ENCODE measurements at places on chromosomes 11 and 22.

GRCh38 chr22:44805711-44806110 is 53.3 kb downstream of the ARHGAP8 start:
- DNase-seq, result no peak

DNA sequence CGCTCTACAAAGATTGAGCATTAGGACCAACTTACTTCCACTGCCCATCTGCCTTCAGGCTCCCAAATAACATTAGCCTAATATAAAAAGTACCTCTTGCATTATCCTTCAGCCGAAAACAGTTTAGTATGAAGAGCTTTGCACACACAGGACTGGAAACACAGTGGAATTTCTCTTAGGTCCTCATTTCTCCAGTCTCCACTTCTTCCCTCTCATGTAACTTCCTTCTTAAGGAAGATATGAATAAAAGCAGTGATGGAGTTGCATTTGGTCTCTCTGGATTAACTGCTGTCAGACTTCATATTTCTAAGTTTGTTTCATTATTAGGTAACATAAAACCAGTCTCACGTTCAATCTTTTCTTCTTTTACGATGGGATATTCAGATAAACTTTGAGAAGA is 5.6 kb upstream of the MPEG1 start:
- DNase-seq, result no peak

- no peak for DNase-seq
These were observed 9.6 kb downstream of the POU2F3 start for GRCh38 chr11:120249279-120250262.

GRCh38 chr11:123407130-123407995 is 22.7 kb upstream of the GRAMD1B start:
- DNase-seq, result peak; percentile 83

- DNase-seq, result peak; percentile 36
These were observed 1.3 kb downstream of the PLEKHA7 start for GRCh38 chr11:17012712-17013547.

- no peak for DNase-seq
These were observed 279.9 kb upstream of the B3GAT1 start for GRCh38 chr11:134691985-134692384.

- DNase-seq, result no peak
These were observed 84.9 kb downstream of the C11orf91 start for GRCh38 chr11:33615751-33616150.

GRCh38 chr11:111066846-111067245 is 178.7 kb upstream of the POU2AF2 start:
- no peak for DNase-seq

GRCh38 chr22:30728826-30729225 is 34.2 kb downstream of the OSBP2 start:
- no peak for DNase-seq

- no peak for DNase-seq
These were observed 67.7 kb upstream of the PICALM start for GRCh38 chr11:86136538-86136937.

GRCh38 chr11:19597876-19598275 is 114.8 kb upstream of the NAV2 start:
- DNase-seq, result no peak

DNA sequence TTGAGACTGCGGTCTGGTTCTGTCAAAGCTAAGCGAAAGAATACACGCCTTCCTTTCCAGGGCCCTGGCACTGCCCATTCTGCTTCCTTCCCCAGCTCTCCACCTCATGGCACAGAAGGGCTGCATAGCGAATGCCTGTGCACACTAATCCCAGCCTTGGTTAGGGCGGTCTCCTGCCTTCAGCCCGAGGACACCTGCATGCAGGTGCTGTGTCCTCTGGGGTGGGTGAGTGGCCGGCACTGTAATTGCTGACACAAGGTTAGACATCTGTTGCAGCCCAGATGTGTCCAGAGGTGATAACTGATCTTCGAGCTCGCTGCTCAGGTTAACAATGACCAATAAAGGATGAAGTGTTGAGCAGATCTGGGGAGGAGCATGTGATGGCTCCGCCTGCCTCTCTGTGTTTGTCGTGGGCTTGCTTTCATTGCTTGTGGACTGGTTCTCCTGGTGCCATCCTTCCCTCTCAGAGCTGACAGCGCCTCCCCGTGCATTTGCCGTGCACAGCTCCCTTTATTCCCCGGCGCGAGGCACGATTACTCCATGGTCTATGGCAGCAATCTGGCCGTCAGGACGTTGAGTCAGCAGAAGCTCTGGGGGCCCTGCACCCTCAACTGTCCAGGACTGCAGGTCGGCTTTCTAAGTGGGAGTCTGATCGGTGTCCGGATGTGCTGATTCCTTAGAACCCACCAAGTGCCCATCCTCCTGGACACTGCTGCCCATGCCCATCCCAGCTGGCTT is 1088.2 kb downstream of the BRD1 start:
- no peak for DNase-seq

DNA sequence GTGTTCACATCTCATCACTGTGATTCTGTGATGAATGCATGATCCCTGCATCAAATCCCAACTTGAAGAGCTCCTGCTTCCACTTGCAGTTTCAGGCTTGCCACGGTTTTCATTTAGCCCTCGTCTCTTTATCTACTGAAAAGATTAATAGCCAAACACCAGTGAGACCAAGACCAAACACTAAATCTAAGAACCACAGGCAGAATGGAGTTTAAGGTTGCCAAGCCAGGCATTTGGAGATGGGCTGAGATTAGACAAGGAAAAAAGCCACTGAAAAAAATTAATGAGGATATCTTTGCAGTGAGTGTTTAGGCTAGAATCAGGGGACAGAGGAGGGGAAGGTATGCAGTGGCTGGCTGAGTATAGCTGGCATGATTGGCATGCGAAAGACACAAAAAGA is 227.2 kb upstream of the BLID start:
- DNase-seq, result no peak

- DNase-seq, result no peak
These were observed 72.1 kb downstream of the AMOTL1 start for GRCh38 chr11:94840209-94840608.

GRCh38 chr11:10902301-10903063 is 44.6 kb upstream of the ZBED5 start:
- no peak for DNase-seq

- peak; percentile 43 for DNase-seq
These were observed 115.0 kb downstream of the TMPRSS5 start for GRCh38 chr11:113591117-113591516.

DNA sequence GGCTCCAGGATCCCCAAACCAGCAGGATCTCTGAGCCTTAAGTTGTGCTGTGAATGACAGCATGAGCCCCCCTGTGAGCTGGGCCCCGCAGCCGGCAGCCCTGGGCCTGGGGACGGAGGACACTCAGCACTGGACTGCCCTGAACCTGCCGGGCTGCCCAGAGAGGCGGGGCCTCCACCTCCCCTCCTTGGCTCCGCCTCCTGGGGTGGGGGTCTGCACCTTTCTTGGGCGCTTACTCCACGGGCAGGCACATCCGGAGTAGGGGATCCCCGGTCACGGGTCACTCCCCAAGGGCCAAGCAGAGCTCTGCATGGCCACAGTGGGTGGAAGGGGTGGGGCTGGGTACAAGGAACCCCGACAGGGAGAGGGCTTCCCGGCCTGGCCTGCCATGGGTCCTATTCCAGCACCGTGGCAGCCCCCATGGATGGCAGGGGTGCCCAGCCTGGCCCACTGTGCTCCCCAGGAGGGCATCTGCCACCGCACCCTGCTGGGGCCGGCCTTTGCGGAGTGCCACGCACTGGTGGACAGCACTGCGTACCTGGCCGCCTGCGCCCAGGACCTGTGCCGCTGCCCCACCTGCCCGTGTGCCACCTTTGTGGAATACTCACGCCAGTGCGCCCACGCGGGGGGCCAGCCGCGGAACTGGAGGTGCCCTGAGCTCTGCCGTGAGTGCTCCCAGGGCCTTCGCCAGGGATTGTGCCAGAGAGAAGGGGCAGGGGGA is 5.4 kb downstream of the MUC5B start:
- DNase-seq, result no peak

DNA sequence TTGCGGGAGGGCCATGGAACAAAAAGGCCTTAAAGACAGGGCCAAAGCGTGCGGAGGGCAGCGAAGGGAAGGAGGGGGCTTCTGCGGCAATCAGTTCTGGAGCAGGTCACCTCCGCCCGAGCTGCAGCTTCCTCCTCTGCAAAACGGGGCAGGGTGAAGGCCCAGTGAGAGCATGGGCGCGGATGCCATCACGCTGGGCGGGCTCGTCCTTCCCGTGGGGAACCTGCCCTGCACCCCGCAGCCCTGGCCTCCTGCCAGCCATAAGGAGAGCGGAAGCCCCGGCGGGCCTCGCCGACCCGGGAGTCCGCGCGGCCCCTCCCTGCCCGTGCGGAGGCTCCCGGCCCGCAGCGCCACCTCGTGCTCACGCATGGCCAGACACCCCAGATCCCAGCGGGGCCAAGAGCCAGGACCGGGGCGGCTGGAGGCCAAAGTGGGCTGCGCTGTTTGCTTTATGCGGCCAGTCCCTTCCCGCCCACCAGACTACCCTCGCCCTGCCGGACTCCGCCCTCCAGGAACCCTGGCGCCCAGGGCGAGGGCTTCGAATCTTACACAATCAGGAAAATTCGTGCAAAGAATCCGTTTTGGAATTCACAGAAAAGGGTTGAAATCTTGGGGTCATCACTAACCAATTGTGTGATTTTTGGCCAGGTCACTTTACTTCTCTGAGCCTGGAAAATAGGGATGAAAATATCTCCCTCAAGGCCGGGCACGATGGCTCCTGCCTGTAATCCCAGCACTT is 16.1 kb downstream of the TSKU start:
- DNase-seq, result peak; percentile 64

GRCh38 chr22:29306175-29306834 is at the start of gene GAS2L1:
TSS of gene GAS2L1 (plus strand) at chr22:29306650. CDS start at chr22:29308106, 1,456 bp downstream.
- DNase-seq, result peak; percentile 68

DNA sequence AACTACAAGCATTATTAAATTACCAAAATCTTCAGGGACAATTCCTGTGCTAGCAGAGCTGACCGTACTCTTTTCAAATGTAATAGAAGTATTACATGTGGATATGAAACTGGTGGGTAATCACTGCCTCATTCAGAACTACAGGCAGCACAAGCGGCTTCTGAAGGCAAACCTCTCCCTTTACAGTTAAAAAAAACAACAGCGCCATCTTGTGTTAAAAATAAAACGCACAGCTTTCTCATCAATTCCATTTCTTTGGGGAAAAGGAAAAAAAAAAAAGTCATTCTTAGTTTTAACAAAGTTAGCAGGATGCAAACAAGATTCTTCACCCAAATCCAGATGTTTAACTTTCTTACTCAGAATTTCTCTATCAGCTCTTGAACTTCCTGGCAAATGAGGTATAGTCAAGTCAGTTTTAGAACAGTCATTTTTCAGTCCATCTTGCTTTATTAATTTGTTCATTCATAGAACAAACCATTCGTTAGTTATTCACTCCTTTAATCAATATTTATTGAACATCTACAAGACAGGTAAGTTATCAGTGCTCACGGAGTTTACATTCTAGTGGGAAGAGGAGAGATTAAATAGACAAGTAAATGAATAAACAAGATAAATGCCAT is 331.8 kb upstream of the MPPED2 start:
- peak; percentile 78 for DNase-seq

DNA sequence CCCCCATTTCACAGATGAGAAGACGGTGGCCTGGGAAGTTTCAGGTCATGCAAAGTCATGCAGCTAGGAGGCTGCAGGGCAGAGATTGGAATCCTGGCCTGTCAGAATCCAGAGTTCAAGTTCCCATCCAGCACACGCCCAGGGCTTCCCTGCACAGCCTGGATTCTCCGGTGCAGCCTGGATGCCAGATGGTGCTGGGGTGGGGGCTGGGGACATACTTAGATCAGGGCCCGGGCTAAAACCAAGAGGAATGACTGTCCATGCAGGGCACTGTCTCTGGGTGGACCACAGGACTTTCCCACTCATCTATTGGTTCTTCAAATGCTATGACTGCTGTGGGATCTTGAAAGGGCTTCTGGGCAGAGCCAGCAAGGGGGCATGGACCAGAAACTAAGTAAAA is 24.6 kb downstream of the LMO1 start:
- DNase-seq, result no peak

DNA sequence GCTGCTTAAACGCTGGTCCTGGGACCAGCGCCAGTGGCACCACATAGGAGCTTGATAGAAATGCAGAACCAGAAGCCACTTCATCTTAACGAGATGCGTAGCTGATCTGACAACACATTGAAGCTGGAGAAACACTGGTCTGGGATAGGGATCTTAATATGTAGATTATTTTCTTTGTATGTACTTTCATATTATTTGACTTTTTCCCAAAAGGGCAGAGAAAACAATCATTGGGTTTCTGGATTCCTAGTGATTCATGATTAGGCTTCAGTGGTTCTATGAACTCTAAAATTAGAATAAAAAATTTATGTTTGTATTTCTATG is 12.3 kb downstream of the MPEG1 start:
- no peak for DNase-seq
